ENCODE measurements at places on chromosomes 5 and 9.

DNA sequence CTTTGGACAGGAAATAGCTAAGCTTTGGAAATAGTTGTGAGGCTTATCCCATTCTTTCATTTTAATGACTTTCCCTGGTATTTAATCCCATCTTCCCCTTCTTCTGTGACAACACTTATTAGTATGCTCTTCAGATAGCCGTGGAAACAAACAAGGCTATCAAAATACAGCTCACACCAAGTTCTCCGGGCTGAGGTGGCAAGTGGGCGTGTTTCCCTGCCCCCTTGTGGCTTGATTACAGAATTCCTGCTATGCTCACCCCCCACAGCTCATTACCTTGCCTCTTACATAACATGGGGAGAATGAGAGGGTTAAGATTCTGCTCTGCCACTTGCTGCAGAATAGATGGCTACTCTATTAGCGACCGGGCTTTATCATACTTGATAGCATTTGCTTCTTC lies 437.1 kb upstream of the TLE4 start:
- DNase-seq, result peak; percentile 68

DNA sequence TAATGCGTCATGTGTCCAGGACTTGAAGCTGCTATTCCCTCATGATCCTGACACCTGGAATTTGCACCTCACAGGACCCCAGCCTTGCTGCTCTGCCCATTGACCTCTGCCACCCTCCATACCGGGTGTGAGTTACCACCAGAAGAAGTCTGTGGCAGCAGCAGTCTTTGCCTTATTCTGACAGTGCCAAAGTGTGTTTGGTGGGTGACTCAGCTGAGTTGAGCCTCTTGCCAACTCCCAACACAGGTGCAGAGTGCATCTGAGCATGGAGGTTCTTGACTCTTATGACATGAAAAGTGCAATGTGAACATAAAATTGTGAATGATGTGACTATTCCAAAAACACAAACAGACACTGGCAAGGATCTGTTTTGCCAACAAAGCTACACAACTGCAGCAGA lies 1166.5 kb upstream of the CDH18 start:
- DNase-seq, result no peak

DNA sequence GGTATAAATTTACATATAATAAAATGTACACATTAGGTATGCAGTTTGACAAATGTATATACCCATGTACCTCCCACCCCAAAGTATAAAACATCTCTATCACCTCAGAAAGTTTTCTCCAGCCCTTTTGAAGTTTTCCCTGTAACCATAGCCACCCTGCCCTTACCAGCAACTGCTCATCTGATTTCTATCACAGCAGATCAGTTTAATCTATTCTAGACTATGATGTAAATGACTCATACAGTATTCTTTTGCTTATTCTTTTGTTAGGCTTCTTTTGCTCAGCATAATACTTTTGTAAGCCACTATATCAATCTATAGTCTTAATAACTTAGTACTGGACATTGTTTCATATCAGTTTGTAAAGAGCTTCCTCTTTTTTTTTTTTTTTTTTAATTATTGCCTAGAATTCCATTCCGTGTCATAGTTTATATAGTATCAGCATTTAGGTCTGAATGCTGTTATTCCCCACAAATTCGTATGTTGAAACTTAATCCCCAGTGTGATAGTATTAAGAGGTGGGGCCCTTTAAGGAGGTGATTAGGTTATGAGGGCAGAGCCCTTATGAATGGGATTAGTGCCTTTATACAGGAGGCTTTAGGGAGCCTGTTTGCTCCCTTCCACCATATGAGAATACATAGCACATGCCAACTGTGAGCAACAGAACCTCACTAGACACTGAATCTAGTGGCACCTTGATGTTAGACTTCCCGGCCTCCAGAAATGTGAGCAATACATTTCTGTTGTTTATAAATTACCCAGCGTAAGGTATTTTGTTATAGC lies 20.3 kb downstream of the MELK start:
- no peak for DNase-seq

DNA sequence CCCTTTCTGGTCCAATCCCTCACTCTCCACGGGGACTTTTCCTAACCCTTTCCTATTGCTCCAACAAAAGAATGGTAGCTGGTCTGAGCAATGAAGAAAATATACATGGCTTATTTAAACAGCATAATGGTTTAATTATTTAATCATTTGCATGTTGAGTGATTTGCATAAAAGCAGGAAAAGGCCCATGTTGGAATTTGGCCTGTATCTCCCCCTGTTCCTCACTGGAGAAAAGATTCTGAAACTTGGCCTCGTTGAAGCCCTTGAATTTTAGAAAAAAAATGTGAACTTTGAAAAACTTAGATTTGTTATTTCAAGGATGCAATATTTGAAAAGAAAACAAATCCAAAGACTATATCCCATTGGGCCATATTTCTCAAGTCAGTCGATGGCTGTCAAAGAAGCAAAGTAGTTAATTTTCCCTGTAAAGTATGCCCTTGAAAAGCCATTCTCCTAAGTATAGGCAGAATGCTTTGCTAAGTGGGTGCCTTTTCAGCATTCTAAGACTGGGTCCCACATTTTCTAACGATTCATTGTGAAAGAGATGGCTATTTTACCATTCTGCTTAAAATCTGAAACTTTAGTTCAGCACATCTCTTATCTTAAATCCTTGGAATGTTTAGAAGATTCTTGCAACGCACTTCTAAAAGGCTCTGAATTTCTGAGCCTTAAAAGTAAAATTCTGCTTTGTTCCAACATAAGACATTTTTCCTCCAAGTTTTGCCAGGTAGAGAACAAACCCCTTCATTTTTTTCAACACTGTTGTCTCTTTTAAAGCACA lies 428.8 kb downstream of the ARHGEF28 start:
- DNase-seq, result no peak

- no peak for DNase-seq
Observed at GRCh38 chr5:95668216-95668615, 14.6 kb downstream of the SPATA9 start.

- DNase-seq, result no peak
Observed at GRCh38 chr5:33563983-33564908, 123.5 kb downstream of the TARS1 start.

DNA sequence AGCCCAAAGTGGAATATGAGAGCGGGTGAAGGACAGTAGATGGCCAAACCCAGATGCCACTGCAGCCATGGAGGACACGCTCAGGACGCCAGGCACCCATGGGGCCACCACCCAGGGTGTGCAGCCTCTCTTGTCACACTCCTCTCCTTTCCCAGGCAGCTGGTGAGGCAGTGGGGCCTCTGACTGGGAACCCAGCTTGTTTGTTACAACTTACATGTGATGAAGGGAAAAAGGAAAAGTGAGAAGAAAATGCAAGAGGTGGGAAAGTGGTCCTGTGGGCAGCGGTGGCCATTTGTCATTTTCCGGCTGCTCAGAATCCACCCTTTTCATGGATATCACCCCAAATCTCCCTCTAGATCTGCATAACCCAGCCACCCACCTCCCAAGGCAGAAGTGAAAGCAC lies 62.7 kb upstream of the UNC5A start:
- DNase-seq, result no peak

- DNase-seq, result no peak
Observed at GRCh38 chr9:12880406-12881015, 105.7 kb downstream of the LURAP1L start.

GRCh38 chr5:65382582-65382981 lies 99.1 kb downstream of the ADAMTS6 start:
- peak; percentile 54 for DNase-seq

DNA sequence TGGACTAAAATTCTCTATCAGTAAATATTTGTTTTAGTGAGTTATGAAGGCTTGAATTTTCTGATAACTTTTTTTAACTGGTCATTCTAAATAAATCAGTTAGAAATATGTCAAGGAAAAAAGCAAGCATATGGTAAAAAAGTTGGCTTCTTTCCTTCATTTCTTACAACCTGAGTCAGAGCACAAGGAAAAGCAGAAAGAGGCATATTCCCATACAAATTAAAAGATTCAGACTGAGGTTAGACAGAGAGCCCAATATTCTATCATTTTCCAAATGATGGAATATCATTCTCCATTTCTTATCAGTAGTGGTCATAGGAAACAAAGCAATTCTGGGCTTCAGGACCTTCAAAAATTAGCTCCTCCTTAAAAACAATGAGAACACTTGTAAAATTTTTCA lies 732.1 kb downstream of the MAT2B start:
- DNase-seq, result no peak

GRCh38 chr9:35611230-35611797 lies 6.3 kb downstream of the TESK1 start:
- DNase-seq, result no peak

DNA sequence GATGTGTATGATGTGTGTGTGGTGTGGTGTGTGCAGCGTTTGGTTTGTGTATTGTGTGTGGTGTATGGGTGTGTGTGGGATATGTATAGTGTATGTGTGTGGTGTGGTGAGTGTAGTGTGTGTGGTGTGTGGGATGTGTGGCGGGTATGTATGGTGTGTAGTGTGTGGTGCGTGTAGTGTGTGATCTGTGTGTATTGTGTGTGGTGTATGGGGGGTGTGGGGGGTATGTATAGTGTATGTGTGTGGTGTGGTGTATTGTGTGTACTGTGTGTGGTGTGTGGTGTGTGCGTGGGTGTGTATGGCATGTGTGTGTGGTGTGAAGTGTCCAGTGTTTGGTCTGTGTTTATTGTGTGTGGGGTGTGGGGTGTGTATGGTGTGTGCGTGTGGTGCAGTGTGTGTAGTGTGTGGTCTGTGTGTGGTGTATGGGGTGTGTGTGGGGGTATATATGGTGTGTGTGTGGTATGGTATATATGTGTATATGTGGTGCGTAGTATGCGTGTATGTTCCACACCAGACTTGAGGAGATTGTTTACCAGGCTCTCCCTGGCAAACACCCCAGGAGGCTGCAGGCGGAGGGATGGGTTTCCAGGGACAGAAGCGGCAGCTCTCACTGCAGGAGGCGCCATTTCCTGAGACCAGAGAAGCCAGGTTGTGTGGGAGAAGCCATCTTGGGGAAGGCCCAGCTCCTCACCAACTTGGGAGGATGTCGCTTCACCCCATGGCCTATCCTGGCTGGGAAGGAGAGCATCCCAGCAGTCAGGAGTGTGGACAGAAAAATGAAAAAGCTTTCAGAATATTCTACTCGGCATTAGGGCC lies 138.1 kb downstream of the NXNL2 start:
- no peak for DNase-seq

DNA sequence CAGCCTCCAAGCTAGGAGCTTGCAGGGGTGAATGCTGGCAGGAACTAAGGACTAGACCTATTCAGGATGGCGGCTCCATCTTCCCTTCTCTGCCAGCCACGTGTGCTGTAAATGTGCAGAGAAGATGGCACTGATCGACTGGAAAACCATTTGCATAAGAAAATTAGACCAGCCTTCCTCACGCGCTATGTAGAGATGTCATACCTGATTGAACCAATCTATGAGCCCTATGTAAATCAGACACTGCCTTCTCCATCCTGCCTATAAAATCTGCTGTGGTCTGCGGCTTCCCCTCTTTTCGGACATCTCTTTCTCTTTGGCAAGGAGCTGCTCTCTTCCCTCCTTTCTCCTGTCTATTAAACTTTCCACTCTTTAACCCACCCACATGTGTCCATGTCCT lies 91.6 kb downstream of the NPR3 start:
- no peak for DNase-seq

GRCh38 chr9:28105001-28105400 lies 531.7 kb upstream of the C9orf72 start:
- DNase-seq, result no peak

GRCh38 chr5:82719368-82719767 lies 357.8 kb downstream of the TMEM167A start:
- no peak for DNase-seq

DNA sequence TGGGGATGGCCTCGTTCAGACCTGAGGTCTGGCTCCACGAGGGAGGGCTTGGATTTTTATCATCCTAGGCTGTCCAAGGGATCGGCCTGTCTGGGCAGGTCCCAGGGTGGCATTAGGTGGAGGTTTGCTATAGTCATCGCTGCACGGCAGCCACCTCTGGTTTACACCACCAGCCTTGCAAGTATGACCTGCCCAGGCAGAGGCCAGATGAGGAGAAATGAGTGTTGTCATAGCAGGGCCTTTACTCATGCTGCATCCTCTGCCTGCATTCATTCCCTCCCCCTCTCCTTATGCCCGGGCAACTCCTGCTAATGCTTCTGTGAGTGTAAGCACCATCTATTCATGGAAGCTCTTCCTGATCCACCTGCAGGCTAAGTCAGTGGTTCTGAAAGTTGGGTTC lies 15.3 kb upstream of the NDST1 start:
- peak; percentile 62 for DNase-seq

DNA sequence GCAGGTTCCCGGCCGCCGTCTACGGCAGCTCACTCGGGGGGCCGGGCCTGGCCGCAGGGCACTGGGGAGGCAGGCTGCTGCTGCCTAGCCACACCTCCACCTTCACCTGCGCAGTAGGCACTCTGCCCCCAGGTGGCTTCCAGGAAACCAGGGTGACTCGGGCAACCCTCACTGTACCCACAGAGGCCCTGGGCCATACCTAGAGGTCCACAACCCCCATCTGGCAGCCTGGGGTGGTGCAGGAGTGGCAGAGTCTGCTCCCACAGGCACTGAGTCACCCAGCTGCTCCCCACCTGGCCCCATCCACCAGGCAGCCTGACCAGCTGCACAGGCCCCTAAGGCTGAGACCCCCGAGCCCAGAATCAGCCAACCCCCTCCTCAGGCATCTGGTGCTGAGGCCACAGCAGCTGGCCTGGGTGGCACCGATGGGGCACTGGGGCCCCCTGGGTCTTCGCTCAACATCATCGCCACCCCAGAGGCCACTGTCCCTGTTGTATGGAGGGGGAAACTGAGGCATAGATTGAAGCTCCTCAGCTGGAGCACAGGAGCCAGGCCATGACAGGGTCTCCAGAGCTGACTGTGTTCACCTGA lies 70.2 kb downstream of the KCNT1 start:
- DNase-seq, result no peak

GRCh38 chr9:17906176-17906840 lies 327.4 kb downstream of the SH3GL2 start:
- DNase-seq, result no peak

- DNase-seq, result no peak
Observed at GRCh38 chr5:157650991-157651611, 1.1 kb downstream of the SOX30 start.

GRCh38 chr5:94709277-94709676 lies 90.8 kb downstream of the SLF1 start:
- no peak for DNase-seq

DNA sequence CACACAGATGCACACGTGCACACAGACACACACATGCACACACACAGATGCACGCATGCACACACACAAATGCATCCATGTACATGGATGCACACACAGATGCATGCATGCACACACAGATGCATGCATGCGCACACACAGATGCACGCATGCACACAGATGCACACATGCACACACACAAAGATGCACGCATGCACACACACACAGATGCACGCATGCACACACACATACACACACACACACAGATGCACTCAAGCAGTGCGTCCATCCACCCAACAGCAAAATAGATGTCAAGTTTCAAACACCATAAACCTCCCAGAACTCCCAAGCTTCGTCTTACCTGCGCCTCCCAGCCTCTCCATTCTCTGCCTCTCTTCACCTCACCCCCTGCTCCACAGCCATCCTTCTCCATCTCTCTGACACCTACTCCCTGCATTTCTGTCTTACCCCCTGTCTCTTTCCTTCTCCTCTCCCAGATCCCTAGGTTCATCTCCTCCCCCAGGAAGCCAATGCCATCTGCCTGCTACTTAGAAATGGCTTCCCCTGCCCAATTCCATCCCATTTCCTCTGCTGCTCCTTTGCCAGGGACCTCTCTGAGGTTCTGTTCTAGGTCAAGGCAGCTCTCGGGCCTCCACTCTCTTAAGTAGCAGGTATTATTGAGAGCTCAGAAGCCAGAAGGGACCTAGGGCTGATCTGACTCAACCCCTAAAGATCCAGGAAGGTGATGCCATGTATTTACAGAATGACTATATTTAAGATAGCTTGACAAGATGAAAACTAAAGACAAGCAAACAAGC lies 297.2 kb downstream of the MED10 start:
- no peak for DNase-seq

Measured in SW 1271 (cell line).